ENCODE measurements at places on chromosomes 2 and 18. TPM values are rescaled to one million over a fixed set of nuclear protein-coding genes. Genes with fewer than 3 reads are reported as not detected.

The DTNA gene
- 190 TPM for polyA plus RNA-seq

GRCh38 chr2:214328941-214329340, 81.9 kb upstream of the VWC2L start:
- peak; percentile 56 for DNase-seq

DNA sequence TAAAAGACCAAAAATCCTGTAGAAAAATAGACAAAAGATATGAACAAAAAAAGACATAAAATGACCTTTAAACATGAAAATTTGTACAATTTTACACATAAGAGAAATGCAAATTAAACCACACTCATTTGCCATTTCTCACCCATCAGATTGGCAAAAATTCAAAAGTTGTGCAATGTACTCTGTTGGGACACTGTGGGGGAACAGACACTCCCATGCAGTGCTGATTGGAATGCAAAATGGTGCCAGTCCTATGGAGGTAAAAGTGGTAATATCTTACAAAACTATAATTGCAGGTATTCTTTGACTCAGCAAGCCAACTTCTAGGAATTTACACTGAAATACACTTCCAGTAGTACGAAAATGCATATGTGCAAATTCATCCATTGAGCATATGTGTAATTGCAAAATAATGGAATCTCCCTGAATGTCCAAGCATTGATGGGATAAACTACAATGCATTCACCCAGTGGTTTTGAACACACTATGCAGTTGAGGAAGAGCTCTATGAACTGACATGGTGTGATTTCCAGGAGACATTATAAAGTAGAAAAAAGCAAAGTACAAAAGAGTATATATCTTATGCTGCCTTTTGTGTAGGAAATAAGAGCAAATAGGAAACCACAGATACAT, 201.8 kb upstream of the ZNF521 start:
- no peak for DNase-seq

GRCh38 chr2:204483608-204484081, 61.6 kb upstream of the PARD3B start:
- DNase-seq = peak; percentile 56

DNA sequence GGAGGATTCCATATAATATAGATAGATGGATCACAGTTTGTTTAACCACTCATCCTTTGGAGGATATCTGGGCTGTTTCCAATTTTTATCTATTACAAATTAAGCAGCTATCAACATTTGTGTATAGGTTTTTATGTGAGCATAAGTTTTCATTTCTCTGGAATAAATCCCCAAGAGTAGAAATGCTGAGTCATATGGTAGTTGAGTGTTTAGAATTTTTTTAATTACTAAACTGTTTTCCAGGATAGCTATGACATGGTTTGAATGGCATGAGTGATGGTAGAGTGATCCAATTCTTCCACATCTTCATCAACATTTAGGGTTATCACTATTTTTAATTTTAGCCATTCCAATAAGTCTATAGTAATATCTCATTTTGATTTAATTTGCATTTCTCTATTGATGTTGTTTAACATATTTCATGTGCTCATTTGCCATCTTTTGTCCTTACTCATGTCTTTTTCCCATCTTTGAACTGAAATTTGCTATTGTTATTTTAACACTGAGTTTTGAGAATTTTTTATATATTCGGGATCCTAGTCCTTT, 31.4 kb downstream of the ABCB11 start:
- DNase-seq = no peak

The PROKR1 gene
- 5.0 TPM for polyA plus RNA-seq

GRCh38 chr2:172464400-172465129, 37.2 kb downstream of the ITGA6 start:
- no peak for DNase-seq

- DNase-seq = no peak
Measured at GRCh38 chr18:48563027-48563426, 24.2 kb downstream of the CTIF start.

The STARD6 gene
- 0.44 TPM for polyA plus RNA-seq

The EVA1A gene
- 1.1 TPM for polyA plus RNA-seq

The RIOK3 gene
- polyA plus RNA-seq = 71.7 TPM

GRCh38 chr2:55175254-55176093, 56.6 kb downstream of the CLHC1 start:
- peak; percentile 72 for DNase-seq

The CD8A gene
- polyA plus RNA-seq = 3.9 TPM

The REG3A gene
- not detected for polyA plus RNA-seq

DNA sequence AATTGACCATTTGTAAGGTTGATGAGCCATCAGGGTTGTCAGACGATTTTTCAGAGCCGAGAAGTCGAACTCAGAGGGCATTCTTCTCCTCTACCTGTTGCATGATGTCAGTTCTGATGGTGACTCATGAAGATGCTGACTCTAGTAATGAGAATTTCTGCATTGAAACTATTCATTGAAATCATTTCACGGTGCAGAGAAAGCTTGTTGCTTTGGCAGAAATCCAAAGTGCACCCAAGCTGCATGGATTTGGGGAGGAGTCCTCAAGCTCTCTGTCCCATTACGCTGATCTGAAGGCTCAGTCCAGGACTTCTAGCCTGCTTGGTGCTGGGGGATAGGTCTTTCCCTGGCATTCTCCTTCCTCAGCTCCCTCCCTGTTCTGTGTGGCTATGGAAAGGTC, 125.7 kb upstream of the PXDN start:
- no peak for DNase-seq

The KIAA2012 gene
- polyA plus RNA-seq = 4.8 TPM

DNA sequence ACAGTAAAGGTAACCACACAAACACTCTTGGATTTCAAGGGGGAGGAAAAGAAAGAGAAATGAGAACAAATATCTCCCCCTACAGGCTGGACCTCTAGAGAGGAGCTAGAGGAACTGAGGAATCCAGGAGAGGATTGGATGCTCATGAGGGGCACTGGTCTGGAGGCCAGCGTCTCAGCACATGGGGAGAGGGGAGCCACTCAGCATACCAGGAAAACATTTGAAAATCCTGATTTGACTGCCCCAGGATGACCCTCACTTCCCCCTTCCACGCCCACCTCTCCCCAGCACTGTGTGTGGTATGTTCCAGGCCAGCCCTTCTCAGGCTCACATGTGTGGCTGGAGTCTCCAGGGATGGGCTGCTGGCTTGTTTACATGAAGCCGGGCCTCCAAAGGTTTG, 396.8 kb upstream of the ID2 start:
- no peak for DNase-seq

DNA sequence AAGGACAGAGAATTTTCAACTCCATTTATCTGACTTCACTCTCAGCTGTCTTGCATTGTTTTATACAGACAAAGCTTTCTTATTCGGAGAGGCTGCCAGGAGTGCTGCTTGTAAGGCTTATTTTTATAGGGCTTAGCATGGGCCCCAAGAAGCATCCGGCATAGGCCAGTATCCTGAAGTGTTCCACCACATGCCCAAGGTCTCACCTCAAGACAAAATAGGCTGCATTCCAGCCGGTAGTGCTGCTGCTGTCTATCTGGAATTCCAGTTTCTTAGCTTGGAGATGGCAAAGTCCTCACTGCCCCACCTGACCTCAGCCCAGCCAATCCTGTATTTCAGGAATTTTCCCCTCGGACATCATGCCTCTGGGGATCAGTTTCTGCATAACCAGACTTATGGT, 47.6 kb upstream of the MCFD2 start:
- no peak for DNase-seq

The ELOA2 gene
- polyA plus RNA-seq = 0.06 TPM

The PMAIP1 gene
- 1.9 TPM for polyA plus RNA-seq

GRCh38 chr2:173412628-173413027, 58.0 kb downstream of the CDCA7 start:
- DNase-seq = no peak

DNA sequence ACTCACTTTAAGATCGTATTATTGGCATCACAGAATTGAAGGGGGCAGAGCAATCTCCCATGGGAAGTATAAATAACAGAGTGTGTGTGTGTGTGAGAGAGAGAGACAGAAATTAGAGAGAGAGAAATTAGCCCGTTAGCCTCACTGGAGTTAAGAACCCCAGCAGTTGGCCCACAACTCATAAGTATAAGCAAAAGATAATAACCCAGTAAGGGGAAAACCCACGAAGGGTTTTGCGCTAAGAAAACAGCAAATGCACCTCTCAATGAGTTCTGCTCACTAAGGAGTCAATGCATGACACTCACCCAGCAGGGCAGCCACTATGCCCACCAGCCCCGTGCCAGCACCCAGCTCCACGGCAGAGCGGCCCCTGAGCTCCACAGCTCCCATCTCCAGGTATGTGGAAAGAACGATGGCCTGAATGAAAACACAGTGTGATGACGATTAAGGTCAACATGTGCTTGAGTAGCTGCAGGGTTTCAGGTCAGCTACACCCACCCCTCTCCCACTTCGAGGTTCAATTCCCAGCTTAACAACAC, 3.6 kb downstream of the METTL21A start:
- no peak for DNase-seq

The C2orf76 gene
- polyA plus RNA-seq = 19.0 TPM

- no peak for DNase-seq
Measured at GRCh38 chr18:37316468-37316867, 249.1 kb downstream of the CELF4 start.

The RNF152 gene
- 31.2 TPM for polyA plus RNA-seq

GRCh38 chr2:230050136-230050535, 18.6 kb downstream of the SLC16A14 start:
- DNase-seq = no peak

The LYG2 gene
- 0.33 TPM for polyA plus RNA-seq

- no peak for DNase-seq
Measured at GRCh38 chr2:86790676-86791572, at the start of gene CD8A. Gene CD8A, minus strand, starts transcription at chr2:86790913. Its CDS starts 88 bp downstream, at chr2:86790825.

DNA sequence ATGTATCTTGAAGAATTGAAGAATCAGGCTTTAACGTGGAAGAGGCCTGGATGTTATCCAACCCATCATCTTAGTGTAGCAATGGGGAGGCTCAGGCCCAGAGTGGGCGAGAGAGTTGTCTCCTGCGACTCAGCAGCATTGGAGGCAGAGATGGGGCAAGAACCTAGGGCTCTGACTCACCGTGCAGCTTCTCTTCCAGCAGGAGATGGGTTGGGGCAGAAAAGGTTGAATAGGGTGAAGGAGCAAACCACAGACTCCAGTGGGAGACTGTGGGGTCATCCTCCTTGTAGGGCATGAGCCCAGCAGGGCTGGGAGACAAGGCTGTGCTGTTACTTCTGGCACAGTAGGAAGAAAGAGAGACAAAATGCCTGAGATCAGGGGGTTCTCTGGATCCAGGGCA, 1.4 kb downstream of the IL36RN start:
- DNase-seq = no peak

The TUBA4B gene
- polyA plus RNA-seq = 0.38 TPM

DNA sequence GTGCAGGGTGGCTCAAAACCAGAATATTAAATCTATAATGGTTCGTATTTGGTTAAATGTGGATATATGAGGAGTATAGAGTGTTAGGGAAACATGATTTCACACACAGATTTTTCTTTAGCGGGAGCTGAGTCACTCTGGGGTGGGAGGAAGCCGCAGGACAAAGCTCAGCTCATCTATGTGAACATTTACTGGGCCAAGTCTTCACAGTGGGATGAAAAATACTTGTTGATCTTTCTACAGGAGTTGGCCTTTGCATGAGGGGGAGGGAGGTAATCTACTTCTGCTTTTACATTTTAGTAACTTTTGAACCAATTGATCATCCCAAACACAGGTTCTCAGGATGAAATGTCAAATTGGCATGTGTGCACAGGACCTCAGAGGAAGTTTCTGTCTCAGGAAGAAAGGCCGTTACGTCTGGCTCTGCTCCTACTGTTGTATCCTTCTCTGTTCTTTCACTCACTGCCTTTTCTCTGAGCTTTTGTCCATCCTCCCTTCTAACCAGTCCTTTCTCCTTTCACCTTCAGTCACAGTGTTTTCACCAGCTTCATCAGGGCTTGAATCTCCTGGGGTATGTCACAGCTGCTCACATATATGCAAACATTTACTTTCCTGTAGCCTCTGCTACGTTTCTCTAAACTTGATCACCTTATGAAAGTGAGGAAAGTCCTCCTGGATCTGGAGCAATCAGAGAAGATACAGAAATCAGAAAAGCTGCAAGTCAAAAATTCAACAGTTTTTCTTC, 943.3 kb upstream of the FANCL start:
- peak; percentile 44 for DNase-seq

DNA sequence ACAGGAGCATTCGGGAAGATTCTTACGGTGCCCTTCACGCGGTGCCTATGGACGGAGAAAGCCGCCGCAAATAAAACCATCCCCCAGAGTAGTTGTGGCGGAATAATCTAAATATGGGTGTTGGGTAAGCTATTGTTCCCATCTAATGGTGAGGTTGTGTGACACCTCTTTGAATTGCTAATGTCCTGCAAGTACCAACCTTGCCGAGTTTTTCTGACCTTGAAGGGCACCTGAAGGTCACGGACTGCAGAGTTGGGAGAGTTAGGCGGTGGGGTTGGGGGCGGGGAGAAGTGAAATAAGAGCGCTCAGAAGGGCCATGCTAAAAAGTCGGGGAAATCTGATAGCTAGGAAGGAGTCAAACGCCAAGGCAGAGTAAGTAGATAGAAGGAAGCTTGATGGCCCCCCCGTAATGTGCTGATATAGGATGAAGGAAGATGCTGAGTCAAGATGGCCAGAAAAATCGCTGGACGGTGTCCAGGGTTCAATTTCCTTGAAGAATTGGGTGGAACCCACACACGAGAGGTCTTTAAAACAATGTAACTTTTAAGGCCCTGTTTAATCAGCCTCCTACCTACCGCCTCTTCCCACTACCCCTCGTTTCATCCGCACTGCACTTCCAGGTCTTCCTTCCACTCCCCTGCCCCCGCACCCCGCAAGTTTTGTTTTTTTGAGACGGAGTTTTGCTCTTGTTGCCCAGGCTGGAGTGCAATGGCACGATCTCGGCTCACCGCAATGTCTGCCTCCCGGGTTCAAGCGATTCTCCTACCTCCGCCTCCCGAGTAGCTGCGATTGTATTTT, 600 bp downstream of the KATNAL2 start:
- DNase-seq = no peak

GRCh38 chr2:127196998-127197397, 23.1 kb downstream of the CYP27C1 start:
- DNase-seq = no peak

DNA sequence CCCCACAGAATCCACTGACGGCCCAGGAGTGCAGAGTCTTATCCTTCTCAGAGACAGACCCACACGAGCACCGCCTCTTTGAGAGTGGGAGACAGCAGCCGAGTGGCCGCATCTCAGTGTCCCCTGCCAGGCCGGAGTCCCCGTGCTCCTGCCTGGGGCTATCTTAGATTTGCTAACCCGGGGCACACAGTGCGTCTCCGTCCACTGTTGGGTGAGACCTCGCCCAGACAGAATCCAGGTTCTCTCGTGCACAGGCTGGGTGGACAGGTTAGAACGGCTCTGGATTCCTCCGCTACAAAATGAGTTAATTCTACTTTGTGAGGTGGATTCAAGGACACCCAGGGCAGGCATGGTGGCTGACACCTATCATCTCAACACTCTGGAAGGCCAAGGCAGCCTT, 88.3 kb downstream of the ZNF516 start:
- DNase-seq = no peak

GRCh38 chr18:323253-323622, 55.4 kb upstream of the THOC1 start:
- no peak for DNase-seq

- DNase-seq = no peak
Measured at GRCh38 chr18:63679820-63680606, 18.3 kb upstream of the SERPINB3 start.

Measured in spinal cord (tissue), 10 donors.